ENCODE measurements at places on chromosomes 1 and 21. TPM values are rescaled to one million over a fixed set of nuclear protein-coding genes. Genes with fewer than 3 reads are reported as not detected.

The CCDC17 gene
- 1.3 TPM for total RNA-seq

The ATP6V1G3 gene
- not detected for total RNA-seq

The CFHR4 gene
- not detected for total RNA-seq

DNA sequence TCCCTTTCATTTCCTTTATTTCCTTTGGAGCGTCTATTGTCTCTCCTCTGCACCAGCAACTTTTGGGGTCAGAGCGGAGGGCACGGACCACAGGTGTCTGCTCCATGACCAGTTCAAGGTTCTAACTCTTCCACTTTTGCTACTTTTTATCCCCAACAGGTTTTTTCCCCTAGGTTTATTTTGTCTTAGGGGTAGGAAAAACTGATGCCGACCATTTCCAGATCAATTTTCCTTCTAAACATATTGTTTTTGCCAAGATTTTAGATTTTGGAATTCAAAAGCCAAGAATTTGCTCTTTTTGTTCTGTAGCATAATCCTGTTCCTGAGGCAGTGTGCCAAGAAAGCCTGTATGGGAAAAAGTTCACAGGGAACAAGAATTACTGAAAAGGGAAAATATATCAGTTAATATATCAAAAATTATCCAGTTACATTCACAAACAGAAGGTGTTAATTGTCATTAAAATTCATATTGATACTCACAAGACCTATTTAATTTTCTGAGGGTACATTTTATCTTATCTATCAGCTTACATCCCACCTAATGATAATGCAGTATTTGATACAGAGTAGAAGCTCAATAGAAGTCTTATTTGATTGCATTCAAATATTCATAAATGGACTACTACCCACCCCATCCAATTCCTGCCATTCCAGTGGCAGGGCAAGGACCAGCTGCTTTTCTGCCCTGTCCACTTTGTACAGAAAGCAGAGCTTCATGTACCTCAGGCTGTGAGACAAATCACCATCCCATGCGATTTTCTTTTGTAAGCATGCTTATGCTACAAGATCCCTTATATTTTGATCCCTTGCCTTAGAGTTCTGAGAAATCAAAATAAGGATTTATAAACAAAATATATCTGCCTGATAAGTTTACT lies 31.2 kb downstream of the TSEN15 start:
- no peaks in the 10 kb centered on the region for H3K4me1 ChIP-seq
- no peak overlapping the region for H3K4me3 ChIP-seq
- H3K27me3 ChIP-seq, result no peaks in the 10 kb centered on the region
- H3K27ac ChIP-seq, result no peak overlapping the region

DNA sequence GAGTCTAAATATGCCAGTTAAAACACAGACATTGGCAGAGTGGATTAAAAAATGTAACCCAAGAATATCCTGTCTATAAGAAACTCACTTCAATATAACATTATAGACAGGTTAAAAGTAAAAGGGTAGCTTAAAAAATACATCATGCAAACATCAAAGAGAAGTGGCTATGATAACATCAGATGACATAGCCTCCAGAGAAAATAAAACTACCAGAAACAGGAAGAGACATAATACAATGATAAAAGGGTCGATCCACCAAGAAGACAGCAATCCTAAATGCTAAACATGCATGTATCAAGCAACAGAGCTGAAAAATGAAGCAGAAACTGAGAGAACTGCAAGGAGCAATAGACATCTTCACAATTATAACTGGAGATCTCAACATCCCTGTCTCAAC lies 190.2 kb upstream of the NR5A2 start:
- DNase-seq, result no peak
- H3K4me1 ChIP-seq, result no peaks in the 10 kb centered on the region
- H3K36me3 ChIP-seq, result no peaks in the 10 kb centered on the region
- H3K4me3 ChIP-seq, result no peak overlapping the region
- no peaks in the 10 kb centered on the region for H3K27me3 ChIP-seq

DNA sequence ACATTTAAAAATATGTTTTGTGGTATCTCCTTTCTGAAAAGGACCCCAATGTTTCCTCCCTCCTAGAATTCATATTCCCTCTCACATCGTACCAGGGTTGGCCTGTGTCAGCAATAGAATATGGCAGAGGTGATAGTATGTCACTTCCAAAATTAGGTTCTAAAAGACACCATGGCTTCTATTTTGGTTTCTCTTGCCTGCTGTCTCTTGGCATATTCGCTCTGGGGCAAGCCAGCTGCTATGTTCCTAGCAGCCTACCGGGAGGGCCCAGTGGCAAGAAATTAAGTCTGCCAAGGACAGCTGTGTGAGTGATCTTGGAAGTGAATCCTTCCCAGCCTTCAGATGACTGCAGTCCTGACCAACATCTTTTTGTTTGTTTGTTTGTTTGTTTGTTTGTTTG lies 92.9 kb upstream of the PPM1J start:
- no peak for DNase-seq
- H3K36me3 ChIP-seq, result no peaks in the 10 kb centered on the region
- no peak overlapping the region for H3K4me3 ChIP-seq
- 0 out of 2 replicates have a peak, but pooled peaks cover 10% of the 10 kb centered on the region for H3K27me3 ChIP-seq
- H3K27ac ChIP-seq, result no peak overlapping the region

DNA sequence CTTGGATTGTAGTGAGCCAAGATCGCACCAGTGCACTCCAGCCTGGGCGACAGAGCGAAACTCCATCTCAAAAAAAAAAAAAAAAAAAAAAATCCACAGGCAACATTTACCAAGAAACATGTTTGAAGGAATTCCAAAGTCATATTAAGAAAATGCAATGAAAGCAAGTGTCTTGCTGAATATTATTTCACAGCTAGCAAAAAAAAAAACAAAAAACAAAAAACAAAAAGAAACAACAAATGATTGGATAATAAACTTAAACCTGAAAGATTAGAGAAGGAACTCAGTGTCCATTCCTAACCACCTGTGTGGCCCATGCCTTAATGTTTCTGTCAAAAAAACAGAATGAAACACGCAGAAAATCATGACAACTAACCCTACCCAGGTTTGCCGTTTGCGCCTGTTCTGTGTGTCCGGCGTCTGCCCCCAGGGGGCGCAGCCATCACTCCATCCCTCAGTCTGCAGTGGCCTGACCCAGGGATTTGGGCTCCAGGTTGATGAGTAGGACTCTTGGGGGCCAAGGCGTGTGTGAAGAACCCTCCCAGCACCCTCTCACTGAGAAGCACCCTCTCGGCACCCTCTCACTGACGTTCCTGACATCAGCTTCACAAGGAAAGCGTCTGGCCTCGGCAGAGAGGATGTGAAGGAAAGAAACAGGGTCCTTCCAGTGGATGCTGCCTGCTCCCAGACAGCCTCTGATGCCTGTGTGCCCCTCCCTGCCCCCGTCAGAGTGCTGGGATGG lies 19.2 kb upstream of the PTTG1IP start:
- DNase-seq, result peak; percentile 36
- H3K4me1 ChIP-seq, result peaks cover 11% of the 10 kb centered on the region
- H3K36me3 ChIP-seq, result peaks cover 2% of the 10 kb centered on the region

- peak overlapping the region; percentile 49 for H3K27ac ChIP-seq
- peaks cover 29% of the 10 kb centered on the region for H3K4me1 ChIP-seq
- H3K36me3 ChIP-seq, result no peaks in the 10 kb centered on the region
- DNase-seq, result peak; percentile 94
Measured at GRCh38 chr1:209435654-209436566, 147.6 kb upstream of the CAMK1G start.
